Endothelial cell of umbilical vein (primary cell): ENCODE measurements at places on chromosomes 5 and 9.

DNA sequence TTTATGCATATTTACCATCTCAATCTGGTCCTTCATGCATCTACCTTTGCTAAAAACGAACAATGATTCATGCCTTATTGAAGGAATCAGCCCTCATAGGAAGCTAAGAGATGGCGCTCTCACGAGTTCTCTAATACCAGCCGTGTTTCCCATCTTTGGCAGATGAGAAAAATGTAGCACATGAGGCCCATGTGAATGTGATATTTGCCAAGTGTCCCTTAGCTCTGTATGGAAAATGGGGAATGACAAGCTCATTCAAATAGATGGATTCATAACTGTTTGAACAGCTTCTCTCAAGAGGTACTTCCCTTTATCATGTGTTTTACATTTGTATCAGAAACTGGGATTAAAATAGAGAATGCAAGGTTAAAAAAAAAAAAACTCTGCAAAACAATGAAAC, 66.1 kb downstream of the TTC39B start:
- DNase-seq, result no peak

DNA sequence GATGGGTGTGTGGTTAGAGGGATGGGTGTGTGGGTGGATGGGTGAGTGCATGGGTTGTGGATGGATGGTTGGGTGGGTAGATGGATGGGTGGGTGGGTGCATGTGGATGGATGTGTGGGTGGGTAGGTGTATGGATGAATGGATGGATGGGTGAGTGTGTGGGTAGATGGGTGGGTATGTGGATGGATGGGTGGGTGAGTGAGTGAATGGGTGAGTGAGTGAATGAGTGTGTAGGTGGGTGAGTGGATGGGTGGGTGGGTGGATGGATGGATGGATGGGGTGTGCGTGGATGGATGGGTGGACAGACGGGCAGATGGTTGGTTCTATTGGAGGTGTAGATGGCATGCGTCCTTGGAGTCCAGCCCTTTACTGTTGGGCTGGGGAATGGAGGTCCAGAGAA, 17.2 kb downstream of the STKLD1 start:
- no peak for DNase-seq

DNA sequence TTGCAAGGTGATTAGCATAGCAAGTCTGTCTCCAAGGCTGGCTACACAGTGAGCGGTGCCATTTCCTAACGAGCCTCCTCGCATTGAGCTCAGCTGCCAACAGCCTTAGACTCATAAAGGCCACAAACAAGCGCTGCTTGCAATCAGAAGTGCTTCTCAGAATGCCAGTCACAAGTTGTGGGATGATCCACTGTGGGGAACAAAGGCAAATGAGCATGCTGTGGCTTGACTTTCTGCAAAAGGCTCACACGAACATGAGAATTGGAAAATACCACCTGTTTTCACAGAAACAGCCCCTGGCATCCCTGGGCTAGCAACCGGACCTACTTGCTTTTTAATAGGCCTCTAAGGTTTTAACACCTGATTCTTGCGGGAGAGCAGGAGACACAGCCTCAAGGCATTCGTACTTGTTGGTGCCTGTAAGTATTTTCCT, 215.5 kb downstream of the FANCC start:
- DNase-seq, result no peak

DNA sequence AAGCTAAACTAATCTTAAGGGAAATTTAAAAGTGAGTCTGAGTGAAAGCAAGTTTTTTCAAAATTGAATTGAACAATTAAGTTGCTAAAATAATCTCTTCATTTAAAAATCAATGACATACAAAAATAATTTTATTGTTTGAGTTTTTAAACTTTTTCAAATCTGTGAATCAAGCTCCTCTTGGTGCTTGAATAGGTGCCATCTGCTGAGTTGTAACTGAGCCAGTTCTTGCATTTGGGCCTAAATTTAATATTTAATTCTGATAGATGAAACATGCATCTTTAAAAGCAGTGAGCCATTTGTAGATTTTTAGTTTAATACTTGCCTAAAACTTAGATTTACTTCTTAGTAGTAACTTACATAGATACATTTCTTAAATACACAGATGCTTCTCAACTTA, 31.8 kb downstream of the SPATA31D1 start:
- no peak for DNase-seq

DNA sequence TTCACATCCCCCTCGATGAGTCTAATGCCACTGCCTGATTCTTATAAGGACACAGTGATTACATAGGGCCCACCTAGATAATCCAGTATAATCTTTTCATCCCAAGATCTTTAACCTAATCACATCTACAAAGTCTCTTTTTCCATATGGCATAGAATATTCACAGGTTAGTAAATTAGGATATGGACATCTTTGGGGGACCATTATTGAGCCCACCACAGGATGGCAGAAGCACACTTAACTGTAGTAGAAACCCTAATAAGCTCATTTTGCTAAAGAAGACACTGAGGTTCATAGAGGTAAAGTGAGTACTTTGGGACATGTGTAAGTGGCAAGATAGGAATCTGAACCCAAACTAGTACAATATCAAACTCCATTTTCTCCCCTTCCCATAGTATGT, 38.9 kb downstream of the ASTN2 start:
- DNase-seq, result no peak

DNA sequence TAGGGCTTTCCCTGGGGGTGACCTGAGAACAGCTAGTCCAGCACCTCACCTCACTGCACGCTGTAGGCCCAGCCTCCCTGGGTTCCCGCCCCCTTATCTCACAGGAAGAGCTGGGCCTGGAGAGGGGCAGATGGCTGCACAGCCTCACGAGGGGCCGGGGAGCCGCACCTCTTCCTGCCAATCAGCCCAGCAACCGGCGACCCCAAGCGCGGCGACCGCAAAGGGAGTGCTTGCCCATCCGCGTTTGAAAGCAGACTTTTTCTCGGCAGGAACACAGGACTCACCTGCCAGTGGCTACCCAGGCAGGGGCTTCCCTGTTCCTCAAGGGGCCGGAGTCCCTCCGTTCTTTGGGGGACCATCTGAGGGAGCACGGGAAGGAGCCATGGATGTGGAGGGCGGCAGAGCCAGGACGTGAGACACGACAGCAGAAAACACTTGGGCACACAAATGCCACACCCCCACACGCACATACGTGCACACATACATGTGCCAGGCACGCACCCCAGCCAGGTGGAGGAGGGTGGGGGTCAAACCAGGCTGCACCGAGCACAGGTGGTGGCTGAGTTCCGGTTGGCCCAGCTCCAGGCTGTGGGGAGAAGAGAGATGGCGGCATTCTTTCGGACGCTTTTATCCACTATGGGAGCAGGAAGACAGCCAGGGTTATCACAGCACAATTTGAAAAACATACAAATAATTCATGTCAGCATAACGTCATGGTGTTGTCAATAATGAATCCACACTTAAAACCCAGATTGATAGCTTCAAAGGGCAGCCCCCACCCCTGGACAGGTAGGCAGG, 11.3 kb downstream of the TMEM250 start:
- no peak for DNase-seq

DNA sequence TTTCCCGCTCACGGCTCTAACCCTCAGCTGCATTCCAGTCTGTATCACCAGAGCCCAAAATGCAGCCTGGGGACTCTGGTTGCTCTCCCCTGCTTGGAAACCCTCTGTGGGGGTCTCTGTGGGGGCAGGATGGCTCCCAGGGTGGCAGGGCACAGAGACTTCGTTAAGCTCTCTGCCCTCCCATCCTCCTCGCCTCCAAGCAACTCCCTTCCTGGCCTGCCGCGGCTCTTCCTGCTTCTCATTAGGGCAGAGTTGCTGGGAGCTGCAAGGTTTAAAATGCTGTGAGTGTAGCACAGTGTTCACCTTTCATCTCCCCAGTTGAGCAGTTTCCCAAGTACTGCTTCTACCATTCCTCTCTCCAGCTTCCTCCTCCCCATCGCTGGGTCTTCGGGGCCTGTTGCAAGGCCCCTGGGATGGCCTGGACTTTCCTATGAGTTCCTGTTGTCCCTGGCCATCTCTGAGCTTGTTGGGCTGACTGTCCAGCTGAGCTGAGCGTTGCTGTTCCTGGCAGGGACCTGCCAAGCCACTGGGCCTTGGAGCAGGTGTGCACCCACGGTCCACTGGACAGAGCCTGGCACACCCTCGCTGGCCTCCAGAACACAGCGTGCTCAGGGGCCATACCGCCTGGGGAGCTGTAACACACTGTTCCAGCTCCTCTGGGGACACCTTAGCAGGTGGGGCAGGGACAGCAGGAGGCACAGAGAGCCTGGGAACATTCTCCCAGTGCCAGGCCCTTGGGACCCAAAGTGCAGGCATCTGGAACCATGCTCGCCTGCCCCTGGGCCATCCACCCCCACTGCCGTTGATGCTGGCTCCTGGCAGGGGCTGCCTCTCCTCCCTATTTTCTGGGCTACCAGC, 188.4 kb downstream of the C9orf50 start:
- no peak for DNase-seq

DNA sequence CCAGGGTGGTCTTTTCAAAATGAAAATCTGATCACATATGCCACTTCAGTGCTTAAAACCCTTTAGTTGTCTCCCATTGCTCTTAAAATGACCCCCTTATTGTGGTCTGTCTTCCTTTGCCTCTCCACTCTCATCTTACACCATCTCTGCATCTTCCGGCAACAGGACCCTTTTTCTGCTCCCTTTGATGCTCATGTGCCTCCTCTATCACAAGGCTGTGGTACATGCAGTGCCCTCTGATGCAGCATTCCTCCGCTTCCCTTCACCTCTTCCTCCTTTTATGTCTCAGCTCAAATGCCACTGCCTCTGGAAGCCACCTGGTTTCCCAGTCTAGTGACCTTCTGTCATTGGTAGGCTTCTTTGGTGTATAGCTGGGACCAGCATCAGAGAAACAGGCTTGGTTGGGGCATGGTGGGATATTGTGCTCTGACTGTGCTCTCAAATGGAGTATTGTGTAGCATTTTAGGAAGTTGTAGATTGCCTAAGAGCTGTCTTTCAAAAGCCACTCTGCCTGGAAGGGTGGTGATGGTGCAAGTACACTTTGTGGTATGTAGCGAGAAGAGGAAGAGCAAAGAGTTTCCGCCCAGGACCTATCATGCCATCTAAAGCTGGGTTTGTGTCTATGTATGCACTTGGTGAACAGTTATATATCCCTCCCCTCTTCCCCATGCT, 28.1 kb downstream of the ARHGAP26 start:
- no peak for DNase-seq

- DNase-seq, result no peak
Observed at GRCh38 chr9:36913393-36914211, 120.5 kb downstream of the PAX5 start.

- DNase-seq, result no peak
Observed at GRCh38 chr9:7342736-7343135, 456.8 kb downstream of the DMAC1 start.

DNA sequence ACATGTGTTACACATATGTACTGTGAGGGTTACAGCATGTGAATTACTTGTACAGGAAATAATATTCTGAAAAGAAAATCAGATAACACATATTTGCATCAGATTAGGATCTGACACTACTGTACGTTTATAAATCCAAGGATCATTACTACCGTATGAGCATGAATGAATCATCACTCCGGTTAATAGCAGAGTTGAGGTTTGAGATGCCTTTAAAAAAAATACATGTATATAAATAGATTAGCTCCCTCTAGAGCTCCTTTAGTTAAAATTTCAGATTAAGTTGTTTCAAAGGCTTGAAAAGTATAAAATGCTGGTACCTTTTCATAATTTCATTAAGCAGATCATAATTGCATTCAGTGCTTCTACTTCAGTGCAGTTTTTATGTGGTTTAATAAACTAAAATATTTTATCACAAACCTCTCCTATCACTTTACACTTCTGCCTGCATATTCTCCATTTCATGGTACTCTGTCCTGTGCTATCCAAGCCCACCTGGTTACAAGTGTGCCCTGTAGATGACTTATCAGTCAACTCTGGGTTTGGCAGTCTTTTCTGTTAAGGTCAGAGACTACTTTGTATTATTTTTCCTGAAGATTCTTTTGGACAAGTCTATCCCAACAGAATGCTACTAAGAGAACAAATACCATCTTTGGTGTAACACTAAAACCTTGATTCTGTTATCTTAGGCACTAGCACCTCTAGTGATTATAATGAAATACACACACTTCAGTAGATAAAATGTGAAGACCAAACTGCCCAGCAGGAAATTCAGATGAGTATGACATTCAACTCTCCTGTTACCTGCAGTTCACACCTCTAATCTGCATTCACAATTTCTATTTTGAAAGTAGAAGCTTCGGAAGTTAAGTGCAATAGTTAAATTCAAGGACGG, 48.0 kb upstream of the POU5F2 start:
- peak; percentile 56 for DNase-seq

- no peak for DNase-seq
Observed at GRCh38 chr5:79663212-79663611, 26.4 kb upstream of the CMYA5 start.

GRCh38 chr5:14281746-14282181, 138.6 kb downstream of the TRIO start:
- DNase-seq, result no peak

GRCh38 chr5:155193029-155193428, 179.5 kb downstream of the KIF4B start:
- DNase-seq, result no peak

GRCh38 chr5:72108202-72109061, 1.2 kb downstream of the MAP1B start:
- DNase-seq, result peak; percentile 81

DNA sequence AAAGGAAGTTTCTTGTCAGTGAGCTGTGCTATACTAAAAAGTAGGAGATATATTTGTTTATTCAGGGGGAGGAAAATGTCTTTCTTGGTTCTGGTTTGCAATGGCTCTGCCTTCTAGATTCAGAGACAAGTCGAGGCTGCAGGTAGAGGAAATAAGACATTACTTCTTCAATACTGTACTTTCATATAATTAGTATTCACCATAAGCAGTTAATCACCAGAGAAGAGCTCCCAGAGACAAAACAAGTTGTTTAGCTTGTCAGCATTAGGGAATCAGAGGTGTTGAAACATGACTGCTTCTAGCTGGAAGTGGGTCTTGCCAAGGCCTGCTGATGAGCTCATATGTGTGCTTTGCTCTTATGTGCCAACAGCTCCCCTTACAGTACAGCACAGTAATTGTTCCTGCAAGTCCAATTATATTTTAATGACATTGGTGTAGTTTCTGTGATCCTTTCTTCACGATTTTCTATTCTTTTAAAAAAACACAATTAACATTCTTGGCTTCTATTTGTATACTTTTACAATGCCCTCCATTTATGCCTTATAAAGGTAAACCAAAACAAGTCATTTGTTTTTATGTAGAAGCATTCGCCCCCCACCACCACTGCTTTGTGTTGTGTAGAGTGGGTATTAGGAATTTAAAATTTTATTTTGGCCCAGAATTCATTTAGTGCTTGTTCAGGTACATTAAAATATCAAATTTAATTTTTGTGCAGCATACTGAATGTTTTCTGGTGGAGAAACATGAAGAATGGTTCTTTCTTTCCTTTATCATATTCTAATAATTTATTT, 112.2 kb downstream of the RPS23 start:
- peak; percentile 86 for DNase-seq

- no peak for DNase-seq
Observed at GRCh38 chr5:122498163-122498562, 186.1 kb downstream of the SNCAIP start.

DNA sequence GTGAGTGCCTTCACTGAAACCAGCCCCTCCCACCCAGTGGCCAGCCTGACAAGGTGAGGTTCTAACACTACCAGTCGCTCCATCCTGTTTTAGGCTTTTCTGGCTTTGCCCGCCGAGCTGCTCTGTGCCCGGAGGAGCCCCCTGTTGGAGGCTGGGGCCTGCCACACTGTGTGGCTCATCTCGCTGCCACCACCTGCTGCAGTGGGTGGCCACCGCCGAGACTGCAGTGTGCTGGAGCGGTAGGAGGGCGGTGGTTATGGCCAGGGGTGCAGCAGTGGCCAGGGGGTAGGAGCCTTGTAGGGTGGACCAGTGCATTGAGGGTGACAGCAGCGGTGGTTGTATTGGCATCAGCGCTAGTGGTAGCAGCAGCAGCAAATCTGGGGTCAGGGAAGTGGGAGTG, 74.7 kb upstream of the PCAT7 start:
- no peak for DNase-seq
